ENCODE measurements at places on chromosomes 6 and 20. TPM values are rescaled to one million over a fixed set of nuclear protein-coding genes. Genes with fewer than 3 reads are reported as not detected.

ISM1 gene
- total RNA-seq = 42.9 TPM

SLA2 gene
- total RNA-seq = 1.0 TPM

PHACTR3 gene
- 0.27 TPM for total RNA-seq

PXDC1 gene
- 110 TPM for total RNA-seq

C4A gene
- 258 TPM for total RNA-seq

PLCB4 gene
- total RNA-seq = 18.1 TPM

DNA sequence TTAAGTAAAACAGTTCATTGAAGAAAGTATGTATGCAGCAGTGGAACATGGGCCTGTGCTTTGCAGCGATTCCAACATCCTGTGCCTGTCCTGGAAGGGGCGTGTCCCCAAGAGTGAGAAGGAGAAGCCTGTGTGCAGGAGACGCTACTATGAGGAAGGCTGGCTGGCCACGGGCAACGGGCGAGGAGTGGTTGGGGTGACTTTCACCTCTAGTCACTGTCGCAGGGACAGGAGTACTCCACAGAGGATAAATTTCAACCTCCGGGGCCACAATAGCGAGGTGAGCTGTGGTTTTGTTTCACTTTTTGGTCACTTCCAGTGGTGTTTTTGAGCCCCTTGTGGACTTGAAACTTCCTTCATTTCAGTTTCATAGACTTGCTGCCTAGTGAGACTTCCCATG lies 1.7 kb downstream of the TULP4 start:
- no peaks in the 10 kb centered on the region for H3K36me3 ChIP-seq
- H3K4me3 ChIP-seq = no peak overlapping the region
- H3K4me1 ChIP-seq = no peaks in the 10 kb centered on the region
- DNase-seq = peak; percentile 60
- H3K27me3 ChIP-seq = no peaks in the 10 kb centered on the region

- H3K4me1 ChIP-seq = no peaks in the 10 kb centered on the region
- peak; percentile 58 for DNase-seq
- H3K27ac ChIP-seq = no peak overlapping the region
- H3K36me3 ChIP-seq = no peaks in the 10 kb centered on the region
Measured at GRCh38 chr6:158653577-158654354, 3.9 kb downstream of the SYTL3 start.

DNA sequence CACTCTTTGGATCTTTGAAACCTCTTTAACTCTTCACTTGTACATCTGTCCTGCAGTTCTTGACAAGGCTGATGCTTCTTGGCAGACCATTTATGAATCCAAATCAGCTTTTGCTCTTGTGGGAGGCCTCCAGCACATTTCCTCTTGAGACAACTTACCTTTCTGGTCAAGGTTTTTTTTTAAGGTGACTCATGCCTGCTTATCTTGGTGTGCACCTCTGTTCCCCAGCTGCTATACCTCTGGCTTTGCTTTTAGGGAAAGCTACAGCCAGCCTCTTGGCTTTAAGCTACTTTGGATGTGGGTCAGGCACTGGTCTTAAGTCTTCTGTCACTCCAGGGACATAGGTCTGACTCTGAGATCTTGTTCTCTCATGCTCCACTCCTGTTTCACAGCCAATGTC lies 106.5 kb downstream of the PHF3 start:
- peaks cover 2% of the 10 kb centered on the region for H3K4me1 ChIP-seq
- no peaks in the 10 kb centered on the region for H3K27me3 ChIP-seq
- no peak for DNase-seq
- no peak overlapping the region for H3K27ac ChIP-seq
- H3K36me3 ChIP-seq = no peaks in the 10 kb centered on the region
- no peak overlapping the region for H3K4me3 ChIP-seq

- no peak overlapping the region for H3K4me3 ChIP-seq
- H3K36me3 ChIP-seq = no peaks in the 10 kb centered on the region
- DNase-seq = no peak
- no peaks in the 10 kb centered on the region for H3K27me3 ChIP-seq
Measured at GRCh38 chr6:7053125-7053774, 54.5 kb upstream of the RREB1 start.

DNA sequence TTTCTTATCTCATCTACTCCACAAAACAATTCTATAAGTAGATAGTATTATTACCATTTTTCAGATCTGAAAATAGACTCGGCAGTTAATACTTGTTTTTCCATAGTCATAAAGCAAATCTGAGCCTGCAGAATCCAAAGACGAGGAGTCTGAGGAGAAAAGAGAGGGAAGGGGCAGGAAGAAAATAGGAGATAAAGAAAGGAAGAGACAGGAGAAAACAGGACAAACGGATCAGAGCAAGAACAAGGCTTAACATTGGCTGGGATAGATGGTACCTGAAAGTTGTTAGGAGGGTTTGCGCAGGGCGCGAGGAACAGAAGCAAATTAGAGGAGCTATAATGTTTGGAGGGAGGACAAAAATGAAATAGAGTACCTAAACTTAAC lies 639 bp upstream of the PPIL1 start:
- H3K36me3 ChIP-seq = no peaks in the 10 kb centered on the region
- H3K4me1 ChIP-seq = peaks cover 1% of the 10 kb centered on the region
- no peak overlapping the region for H3K27ac ChIP-seq
- DNase-seq = no peak
- peak overlapping the region; percentile 86 for H3K4me3 ChIP-seq

DNA sequence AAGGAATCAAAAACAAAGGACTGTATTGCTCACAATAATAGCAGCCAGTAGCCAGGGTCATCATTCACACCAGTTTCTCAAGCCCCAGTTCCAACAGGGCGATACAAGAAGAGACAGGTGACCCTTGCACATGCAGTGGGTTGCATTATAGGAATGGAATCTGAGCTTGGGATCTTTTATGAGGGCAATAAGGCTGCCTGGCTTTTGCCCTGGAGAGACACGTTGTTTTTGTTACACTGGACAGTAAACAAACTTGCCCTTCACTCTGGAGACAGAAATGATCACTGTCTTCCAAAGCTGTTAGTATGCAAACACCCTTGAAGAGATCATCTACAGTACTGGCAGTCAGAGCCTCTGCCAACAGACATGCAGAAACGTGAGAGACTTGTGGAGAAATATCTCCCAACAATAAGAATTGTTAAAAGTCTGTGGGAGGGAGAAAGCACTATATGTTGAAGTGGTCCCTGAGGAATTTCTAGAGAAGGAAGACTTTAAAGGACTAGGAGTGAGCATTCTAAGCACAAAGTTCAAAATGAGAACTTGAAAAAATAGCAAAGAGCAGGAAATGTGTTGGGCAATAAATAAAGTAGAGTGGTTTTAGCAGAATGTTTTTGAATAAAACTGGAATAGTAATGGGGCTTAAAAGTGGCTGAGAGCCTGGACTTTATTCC lies 6.2 kb upstream of the COL12A1 start:
- H3K36me3 ChIP-seq = no peaks in the 10 kb centered on the region
- no peaks in the 10 kb centered on the region for H3K4me1 ChIP-seq
- H3K4me3 ChIP-seq = no peak overlapping the region
- DNase-seq = no peak
- no peaks in the 10 kb centered on the region for H3K27me3 ChIP-seq

- H3K4me3 ChIP-seq = no peak overlapping the region
- no peak for DNase-seq
- no peaks in the 10 kb centered on the region for H3K36me3 ChIP-seq
- no peak overlapping the region for H3K27ac ChIP-seq
- H3K27me3 ChIP-seq = no peaks in the 10 kb centered on the region
Measured at GRCh38 chr6:37100745-37101144, 69.2 kb upstream of the PIM1 start.

DNA sequence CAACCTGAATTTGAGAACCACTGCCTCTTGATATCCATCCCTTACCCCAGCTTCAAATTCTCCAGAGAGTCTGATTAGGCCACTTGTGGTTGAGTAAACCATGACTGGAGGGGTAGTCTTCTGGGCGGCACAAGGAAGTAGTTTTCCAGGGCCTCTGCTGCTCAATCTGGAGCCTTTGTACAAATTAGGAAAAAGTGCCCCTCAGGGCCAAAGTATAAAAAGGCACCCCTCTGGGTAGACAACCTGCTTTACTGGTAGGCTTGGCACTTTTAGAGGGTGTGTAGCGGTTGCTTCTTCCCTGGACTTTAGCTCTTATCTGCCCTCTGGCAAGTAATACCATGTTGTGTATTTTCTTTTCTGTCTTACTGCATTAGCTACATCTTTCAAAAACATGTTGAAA lies 32.9 kb upstream of the RPL7L1 start:
- no peak overlapping the region for H3K27ac ChIP-seq
- no peaks in the 10 kb centered on the region for H3K36me3 ChIP-seq
- DNase-seq = no peak
- no peaks in the 10 kb centered on the region for H3K27me3 ChIP-seq
- no peak overlapping the region for H3K4me3 ChIP-seq
- no peaks in the 10 kb centered on the region for H3K4me1 ChIP-seq

GRCh38 chr6:112231594-112232060 lies 22.7 kb downstream of the LAMA4 start:
- no peaks in the 10 kb centered on the region for H3K36me3 ChIP-seq
- H3K27ac ChIP-seq = peak overlapping the region; percentile 39
- DNase-seq = no peak

DNA sequence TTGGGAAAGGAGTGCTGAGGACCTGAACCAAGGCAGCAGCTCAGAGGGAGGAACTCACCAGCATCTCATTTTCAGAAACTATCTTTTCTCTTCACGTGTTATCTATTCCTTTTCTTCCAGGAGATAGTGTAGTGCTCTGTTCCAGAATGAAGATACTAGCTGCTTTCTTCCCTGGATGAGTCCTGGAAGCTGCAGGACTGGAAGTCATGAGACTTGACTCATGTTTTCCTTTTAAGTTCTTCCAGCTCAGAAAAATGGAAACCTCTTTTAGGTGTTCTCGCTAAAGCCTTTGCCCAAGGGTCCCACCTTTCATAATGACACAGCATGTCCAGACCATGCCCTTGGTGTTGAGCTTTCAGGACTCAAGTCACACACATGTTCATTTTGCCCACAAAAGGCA lies 106.7 kb downstream of the UNC5CL start:
- no peak for DNase-seq
- H3K36me3 ChIP-seq = no peaks in the 10 kb centered on the region
- H3K27ac ChIP-seq = no peak overlapping the region
- H3K4me1 ChIP-seq = no peaks in the 10 kb centered on the region

DNA sequence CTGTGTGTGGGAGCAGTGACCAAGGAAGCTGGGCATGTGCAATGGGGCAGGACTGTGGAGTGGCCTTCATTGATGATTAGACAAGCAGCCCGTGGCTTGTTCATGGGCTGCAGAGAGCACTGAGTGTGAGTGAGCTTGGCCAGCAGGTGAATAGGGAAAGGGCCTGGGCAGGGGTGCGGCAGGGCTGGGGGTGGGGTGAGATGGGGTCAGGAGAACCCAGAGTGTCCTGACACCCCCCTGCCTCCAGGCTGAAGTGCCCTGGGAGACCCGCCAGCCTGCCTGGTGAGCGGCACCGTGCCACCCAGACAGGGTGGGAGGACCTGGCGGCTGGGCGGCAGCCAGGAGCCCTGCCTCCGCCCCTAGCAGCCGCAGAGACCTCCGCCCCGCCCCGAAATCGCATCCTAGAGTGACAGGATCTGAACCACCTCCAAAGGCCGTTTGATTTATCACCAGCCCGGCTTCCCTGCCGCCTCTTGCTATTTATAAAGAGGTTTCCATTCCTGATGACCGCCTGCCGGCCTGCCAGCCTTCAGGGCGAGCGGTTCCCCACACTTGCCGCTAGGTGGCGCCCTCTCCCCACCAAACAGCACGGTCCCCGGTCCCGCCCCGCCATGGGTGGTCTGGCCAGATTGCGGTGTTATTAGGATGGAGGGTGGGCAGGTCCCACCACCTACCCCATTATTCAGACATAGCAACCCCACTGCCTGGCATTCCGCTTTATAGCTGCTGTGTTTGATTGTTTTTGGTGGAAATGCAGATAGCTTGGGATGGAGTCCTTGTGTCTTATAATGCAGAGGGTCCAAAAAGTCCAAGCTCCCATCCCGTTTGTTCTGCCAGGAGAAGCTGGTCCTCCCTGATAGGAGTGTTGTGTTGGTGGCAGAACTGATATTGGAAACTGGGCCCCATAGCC lies 3.5 kb downstream of the MYLK2 start:
- no peaks in the 10 kb centered on the region for H3K36me3 ChIP-seq
- DNase-seq = peak; percentile 87
- no peaks in the 10 kb centered on the region for H3K27me3 ChIP-seq
- H3K4me3 ChIP-seq = no peak overlapping the region

DNA sequence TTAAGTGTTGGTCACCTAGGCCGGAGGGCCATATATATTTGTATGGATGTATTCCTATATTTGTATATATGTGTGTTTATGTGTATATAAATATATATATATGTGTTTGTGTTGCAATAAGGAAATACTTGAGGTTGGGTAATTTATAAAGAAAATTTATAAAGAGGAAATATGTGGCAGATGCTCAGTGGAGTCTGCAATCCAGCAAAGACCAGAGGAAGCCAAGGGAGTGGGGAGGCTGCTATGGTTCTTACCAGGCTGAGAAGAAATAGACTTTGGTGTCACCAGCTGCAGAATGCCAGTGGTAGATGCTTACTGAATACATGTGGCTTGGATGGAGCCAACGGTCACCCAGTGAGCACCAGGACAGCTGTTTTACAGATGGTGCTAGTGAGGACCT lies 97.4 kb upstream of the ELOVL5 start:
- no peak overlapping the region for H3K4me3 ChIP-seq
- no peaks in the 10 kb centered on the region for H3K36me3 ChIP-seq
- H3K4me1 ChIP-seq = peaks cover under 1% of the 10 kb centered on the region

DNA sequence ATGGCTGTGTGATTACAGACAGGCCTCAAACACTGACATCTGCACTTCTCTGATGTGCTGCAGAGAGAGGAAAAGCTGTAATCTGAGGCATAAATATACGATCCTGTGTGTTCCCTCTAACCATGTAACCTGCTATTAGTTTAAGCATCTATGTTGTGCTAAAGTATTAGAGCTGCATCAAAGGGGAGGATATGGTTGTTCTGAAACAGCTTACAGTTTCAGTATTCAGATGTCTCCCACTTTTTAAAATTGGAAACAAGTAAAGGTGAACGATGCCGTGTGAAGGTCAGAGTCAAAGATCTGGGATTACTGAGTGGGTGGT lies 7.6 kb downstream of the PLEKHG1 start:
- H3K27me3 ChIP-seq = no peaks in the 10 kb centered on the region
- no peak overlapping the region for H3K27ac ChIP-seq
- no peak overlapping the region for H3K4me3 ChIP-seq

DNA sequence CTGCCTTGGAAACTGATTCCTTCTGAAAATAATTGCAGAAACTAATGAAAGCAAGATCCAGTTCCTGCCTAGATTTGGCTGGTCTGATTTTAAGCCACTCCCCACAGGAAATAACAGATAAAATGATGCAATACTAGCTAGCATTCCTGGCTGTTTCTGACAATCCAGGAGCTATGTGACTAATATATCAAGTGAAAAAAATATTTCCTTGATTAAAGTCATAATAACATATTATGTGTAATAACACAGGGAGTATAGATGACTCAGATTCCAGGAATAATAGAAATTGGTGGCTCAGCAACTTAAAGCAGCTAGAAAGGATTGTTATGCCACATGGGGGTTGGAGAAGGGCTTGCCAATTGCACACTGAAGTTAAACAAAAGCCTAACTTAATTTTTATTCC lies 182.7 kb upstream of the SALL4 start:
- no peak for DNase-seq
- H3K27me3 ChIP-seq = no peaks in the 10 kb centered on the region
- H3K4me3 ChIP-seq = no peak overlapping the region
- H3K4me1 ChIP-seq = no peaks in the 10 kb centered on the region

GRCh38 chr6:125392682-125393081 lies 90.9 kb upstream of the HDDC2 start:
- H3K36me3 ChIP-seq = no peaks in the 10 kb centered on the region
- H3K4me3 ChIP-seq = no peak overlapping the region
- peaks cover 2% of the 10 kb centered on the region for H3K4me1 ChIP-seq
- no peaks in the 10 kb centered on the region for H3K27me3 ChIP-seq
- H3K27ac ChIP-seq = no peak overlapping the region

Data from aorta (tissue), 5 donors.